ENCODE measurements at places on chromosomes 13 and 19.
A peak's percentile ranks its signal among the peaks of the same experiment; 100 is the strongest.

- DNase-seq, result no peak
Measured at GRCh38 chr13:101211261-101211660, 205.0 kb downstream of the NALCN start.

DNA sequence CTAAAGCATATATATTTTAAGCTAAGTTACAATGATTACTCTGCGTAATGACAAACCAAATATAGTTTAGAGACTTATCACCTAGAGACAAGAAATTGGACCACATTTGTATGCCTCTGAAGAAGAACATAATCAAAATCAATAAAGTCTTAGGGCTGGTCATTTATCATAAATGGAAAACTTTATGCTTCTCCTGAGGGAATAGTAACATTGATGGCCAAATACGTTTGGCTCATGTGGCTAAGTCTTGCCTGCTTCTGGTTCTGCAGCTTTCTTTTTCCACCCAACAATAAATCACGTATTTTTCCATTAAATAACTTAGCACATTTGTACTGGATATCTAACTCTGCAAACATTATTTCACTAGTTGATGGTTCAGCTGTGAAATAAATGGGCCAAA, 458.4 kb downstream of the SLITRK1 start:
- peak; percentile 44 for DNase-seq

GRCh38 chr19:53873773-53874605, 6.3 kb downstream of the MYADM start:
- no peak for DNase-seq

- DNase-seq, result no peak
Measured at GRCh38 chr19:48633148-48634035, 3.8 kb downstream of the DBP start.

DNA sequence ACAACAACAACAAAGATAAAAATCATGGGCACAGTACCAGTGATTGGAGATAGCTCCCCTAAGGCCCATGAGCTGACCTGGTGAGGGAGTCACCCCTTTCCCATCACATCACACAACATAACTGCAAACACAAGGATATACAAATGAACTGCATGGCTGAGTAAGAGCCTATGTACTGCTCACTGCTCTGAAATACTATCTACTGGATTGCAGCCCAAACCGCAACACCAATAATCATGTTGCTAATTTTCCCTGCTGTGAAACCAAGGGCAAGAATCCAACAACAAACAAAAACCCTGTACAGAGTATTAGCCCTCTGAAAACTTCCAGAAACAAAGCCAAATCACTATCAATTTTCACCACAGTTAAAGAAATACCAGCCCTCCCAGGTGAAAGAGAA, 1893.2 kb downstream of the PCDH9 start:
- DNase-seq, result no peak

DNA sequence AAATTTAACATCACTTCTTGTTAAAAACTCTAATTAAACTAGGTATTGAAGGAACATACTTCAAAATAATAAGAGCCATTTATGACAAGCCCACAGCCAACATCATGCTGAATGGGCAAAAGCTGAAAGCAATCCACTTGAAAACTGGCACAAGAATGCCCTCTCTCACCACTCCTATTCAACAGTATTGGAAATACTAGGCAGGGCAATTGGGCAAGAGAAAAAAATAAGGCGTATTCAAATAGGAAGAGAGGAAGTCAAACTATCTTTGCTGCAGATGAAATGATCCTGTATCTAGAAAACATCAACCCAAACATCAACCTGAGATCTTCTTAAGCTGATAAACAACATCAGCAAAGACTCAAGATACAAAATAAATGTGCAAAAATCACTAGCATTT, 15.6 kb upstream of the LILRB1 start:
- DNase-seq, result no peak

DNA sequence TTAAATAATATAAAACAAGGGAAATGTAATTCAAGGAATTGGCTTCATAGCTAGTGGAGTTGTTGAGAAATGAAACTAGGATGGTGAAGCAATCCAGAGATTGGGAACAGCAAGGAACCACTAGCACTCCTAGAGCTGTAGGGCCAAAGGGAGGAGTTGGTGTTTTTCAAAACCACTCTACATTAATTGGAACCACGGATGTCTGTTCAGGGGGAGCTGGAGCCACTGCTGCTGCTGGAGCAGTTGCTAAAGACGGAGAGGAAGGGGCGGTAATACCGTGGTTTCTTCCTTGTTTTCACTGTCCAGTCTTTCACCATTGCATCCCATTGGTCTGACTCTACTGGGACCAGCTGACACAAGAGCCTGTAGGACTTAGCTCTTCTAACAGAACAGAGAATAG, 8.5 kb downstream of the DNAJC15 start:
- DNase-seq, result no peak

DNA sequence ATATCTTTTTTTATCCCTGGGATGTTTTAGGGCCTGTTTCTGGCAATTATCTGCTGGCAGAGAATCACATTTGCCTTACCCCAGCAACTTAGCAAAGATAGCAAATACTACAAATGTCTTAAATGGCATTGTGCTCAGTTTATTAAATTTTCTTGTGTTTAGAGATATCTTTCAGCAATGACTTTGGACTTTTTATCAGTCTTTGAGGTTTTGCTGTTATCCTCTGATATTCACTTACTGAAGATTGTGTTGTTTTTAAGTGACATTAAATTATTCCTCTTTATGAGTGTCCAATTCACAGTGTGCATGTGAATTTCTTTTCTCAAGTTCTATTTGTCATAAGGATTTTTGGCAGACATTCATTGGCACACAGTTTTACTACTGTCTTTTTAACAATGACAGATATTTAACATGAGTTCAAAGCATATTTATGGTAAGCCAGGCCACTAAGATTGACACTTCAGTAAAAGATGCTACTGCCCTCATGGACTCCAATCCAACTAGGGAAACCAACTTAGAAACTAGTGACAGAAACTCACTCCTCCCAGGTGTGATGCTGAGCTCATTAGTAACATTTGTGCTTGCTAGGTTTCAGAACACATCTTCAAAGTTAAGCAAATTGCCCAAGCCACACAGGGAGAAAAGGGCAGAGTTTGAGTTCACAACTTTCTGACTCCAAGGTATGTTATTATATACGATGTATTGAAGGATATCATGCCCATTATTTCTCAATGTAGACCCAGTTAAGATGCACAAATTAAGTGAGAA, 481.9 kb downstream of the GPC6 start:
- no peak for DNase-seq

DNA sequence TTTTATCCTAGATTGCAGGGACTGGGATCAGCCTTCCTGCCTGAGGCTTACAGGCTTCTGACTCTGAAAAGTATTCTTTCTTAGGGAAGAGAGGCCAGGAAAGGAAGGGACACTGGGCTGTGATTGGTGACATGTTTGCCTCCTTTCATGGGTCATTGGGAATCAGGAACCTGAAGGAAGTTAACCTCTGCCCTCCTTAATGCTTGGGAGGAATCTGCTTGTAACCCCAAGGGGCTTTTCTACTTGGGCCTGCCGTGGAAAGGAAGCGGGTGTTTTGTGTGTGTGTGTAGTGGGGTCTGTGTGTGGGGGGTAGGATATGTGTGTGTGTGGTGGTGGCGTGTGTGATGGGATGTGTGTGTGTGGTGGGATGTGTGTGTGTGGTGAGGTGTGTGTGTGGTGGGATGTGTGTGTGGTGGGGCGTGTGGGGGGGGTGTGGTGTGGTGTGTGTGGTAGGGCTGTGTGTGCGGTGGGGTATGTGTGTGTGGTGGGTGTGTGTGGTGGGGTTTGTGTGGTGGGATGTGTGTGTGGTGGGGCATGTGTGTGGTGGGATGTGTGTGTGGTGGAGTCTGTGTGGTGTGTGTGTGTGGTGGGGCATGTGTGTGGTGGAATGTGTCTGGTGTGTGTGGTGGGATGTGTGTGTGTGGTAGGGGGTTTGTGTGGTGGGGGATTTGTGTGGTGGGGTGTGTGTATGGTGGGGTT, 41.3 kb upstream of the NPAS1 start:
- DNase-seq, result no peak

GRCh38 chr19:13484166-13484565, 22.1 kb downstream of the CACNA1A start:
- DNase-seq, result no peak

DNA sequence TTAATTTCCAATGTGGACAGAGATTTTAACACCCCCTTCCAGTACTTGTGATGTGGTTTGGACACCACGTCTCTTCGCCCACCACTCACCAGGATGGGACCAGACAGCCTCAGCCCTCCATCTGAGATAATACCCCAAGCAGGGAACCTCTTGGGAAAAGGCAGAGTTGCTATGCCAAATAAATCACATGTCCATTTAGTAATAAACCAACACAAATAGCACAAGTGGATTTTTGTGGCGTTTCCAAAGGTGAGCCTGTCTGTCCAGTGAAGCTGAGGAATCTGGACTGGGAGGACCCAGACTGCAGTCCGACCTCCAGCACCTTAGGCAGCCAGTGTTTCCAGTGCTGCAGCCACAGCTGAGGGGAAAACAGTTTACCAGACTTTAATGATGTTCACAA, 34.1 kb upstream of the GAS6 start:
- no peak for DNase-seq

DNA sequence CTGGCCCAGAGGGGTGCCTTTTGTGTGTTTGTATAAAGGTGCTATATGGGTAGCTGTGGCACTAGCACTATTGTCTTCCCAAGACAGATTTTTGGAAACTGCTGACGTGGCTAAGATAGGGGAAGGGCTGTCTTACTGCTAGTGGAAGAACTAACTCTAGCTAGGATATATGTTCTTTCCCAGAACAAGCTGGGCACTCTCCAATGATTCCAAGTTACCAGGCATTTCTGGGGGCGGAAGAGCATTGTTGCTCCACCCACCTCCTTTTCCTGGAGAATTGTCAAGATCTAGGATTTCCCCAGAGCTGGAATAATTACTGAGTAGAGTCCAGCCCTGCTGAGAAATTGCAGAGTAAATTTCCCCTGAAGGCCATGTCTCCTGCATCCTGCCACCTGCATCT, 408.3 kb downstream of the KLF5 start:
- DNase-seq, result no peak

DNA sequence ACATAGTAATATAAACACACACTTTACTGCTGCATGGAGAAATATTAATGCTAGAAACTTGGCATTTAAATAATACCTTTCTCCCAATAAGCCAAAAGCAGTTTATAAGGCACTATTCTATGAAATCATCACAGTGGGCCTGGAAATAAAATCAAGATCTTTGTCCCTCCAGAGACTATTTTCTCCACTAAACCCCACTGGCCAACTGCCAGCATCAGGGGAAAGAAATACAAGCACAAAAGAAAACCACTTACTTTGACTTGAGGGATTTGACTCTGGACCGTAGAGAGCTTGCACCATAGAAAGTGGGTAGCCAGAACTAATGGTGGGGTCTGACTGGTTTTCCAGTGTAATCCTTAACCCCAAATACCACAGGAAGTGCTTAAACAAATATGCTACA, 71.9 kb downstream of the DCLK1 start:
- DNase-seq, result no peak

DNA sequence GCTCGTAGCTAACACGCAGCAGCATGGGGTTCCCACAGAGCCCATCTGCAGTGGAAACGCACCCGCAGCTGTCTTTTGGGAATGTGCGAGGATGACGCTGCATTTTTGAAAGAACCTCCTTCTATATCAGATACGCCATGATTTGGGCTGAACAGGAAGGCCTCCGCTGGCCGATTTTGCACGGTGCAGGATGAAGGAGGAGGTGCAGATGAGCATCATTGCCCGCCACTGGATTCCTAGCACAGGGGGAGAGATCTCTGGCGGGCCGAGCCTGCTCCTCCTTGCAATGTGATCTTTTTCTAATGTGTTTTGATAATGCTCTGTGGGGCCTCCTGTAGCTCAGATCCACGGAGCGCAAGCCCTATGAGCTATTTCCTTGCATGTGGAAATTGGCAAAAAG, 55.5 kb downstream of the EFNB2 start:
- DNase-seq, result no peak

DNA sequence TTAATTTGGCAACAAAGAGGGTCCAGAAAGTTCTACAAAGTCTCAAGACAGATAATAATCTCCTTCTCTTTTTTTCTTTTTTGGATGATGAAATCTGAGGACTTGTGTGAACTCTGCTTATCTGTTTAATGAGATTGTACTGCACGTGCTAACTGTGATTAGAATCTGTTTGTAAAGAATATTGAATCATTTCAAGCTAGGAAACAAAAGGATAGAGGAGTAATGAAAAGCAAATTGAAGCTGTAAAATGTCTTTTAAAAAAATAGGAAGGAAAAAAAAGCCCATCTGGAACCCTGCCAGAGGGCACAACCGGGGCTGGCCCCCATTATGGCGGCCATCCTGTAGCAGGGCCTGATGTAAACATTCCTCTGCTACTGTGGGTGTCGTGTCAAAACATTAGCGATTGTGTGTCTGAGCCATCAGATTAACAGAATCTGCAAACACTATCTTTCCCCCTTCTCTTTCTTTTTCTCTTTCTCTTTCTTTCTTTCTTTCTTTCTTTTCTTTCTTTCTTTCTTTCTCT, 83.0 kb downstream of the FLT1 start:
- no peak for DNase-seq

DNA sequence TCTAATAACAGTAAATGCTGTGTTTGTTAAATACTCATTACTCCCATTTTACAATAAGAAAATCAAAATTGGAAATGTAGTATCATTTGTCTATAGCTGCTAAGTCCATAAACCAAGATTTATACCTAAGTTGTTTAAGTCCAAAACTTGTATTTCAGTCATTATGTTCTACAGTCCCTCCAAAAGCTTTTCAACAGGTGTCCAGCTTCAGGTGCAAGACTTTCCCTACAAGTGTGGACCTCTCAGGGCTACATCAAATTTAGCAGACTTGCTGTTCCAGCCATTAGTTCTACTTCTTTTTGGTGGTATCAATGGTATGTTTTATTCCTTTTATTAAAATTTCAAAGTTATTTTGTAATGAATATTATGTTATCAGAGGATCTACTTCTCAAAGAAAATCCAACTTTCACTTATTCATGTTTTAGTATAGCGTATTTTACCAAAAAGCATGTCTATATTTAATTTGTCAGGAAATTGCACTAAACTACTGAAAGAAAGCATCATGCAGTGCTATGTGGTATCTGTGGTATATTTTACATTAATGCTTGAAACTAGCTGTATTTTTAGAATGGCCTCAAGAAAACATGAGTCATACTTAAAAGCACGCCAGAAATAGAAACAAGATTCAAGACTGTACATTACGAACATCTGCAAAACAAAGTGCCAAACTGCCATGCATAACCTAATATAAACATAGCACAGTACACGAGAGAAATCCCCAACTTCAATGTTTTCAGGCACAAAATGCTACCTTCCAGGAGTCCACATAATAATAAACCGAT, 44.5 kb downstream of the VWA8 start:
- DNase-seq, result peak; percentile 55

GRCh38 chr13:99859178-99860177, 112.1 kb downstream of the ZIC5 start:
- DNase-seq, result no peak

GRCh38 chr19:13082192-13083007, 20.3 kb downstream of the LYL1 start:
- DNase-seq, result no peak

- DNase-seq, result no peak
Measured at GRCh38 chr19:45920458-45920857, 5.9 kb upstream of the NANOS2 start.

GRCh38 chr13:36915106-36915505, 4.9 kb downstream of the SMAD9 start:
- DNase-seq, result no peak

GRCh38 chr13:94778585-94778984, 66.2 kb upstream of the SOX21 start:
- no peak for DNase-seq

GRCh38 chr13:68173111-68173510, 943.0 kb upstream of the PCDH9 start:
- DNase-seq, result no peak
